A172 (cell line): ENCODE measurements at places on chromosomes 7 and 10. TPM values are rescaled to one million over a fixed set of nuclear protein-coding genes. Genes with fewer than 3 reads are reported as not detected.

INTS15 gene
- total RNA-seq = 28.3 and 30.0 TPM in 2 replicates

ACTR3C gene
- 0.88 and 2.8 TPM in 2 replicates for total RNA-seq

SHH gene
- total RNA-seq = 0.03 and 0.12 TPM in 2 replicates

GRCh38 chr7:14836006-14836405 is 66.5 kb downstream of the DGKB start:
- no peak for DNase-seq

- no peak for DNase-seq
Observed at GRCh38 chr10:34347131-34347530, 468.0 kb downstream of the PARD3 start.

- no peak for DNase-seq
Observed at GRCh38 chr7:103689255-103689654, 243.2 kb upstream of the SLC26A5 start.

DNA sequence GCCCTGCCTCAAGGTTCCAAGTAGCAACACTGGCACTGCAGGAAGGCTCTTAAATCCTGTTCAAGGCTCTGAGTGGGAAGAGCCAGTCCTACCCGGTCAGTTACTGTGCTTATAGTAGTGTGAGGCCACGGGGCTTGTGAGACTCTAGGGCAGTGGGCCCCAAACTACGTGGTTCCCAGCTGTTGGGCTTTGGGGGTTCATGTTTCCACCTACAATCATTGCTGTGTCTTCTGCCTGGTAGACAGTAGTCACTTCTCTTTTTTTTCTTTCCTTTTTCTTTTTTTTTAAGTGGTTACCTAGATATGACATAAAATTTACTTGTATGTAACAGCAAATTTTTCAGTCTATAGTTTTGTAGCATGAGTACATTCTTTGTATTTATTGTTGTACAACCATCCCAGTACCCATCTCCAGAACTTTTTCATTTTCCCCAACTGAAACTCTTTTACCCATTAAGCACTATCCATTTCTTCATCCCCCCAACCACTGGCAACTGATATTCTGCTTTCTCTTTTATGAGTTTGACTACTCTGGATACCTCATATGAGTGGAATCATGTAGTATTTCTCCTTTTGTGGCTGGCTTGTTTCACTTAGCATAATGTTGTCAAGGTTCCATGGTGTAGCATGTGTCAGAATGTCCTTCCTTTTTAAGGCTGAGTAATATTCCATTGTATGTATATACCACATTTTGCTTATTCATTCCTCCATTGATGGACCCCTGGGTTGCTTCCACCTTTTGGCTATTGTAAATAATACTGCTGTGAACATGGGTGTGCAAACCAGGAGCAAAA is 7.7 kb downstream of the UBTD1 start:
- no peak for DNase-seq

CFAP43 gene
- 0.07 and 0.31 TPM in 2 replicates for total RNA-seq

GRCh38 chr7:43756368-43757072 is 2.0 kb upstream of the BLVRA start:
- DNase-seq = peak; percentile 86

DNA sequence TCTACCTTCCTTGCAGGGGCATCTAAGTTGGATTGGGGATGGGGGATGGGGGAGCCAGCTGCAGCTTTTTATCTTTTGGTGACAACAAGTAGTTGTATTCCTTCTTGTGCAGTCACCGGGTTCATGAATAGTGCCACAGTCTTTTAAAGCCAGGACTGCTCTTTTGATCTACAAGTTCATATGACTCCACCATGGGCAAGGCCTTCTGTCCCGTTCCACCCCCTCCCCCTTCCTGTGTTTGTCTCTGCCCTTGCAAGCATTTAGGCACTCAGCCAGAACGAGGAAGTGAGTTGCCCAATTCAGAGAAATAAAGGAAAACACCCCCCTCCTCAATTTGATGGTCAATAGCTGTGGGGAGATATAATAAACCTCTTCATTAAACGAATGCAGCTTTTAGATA is 44.8 kb upstream of the EGR2 start:
- DNase-seq = no peak

- no peak for DNase-seq
Observed at GRCh38 chr10:72274730-72275350, 1.1 kb downstream of the DDIT4 start.

- no peak for DNase-seq
Observed at GRCh38 chr10:3781468-3782145, 3.4 kb downstream of the KLF6 start.

DNA sequence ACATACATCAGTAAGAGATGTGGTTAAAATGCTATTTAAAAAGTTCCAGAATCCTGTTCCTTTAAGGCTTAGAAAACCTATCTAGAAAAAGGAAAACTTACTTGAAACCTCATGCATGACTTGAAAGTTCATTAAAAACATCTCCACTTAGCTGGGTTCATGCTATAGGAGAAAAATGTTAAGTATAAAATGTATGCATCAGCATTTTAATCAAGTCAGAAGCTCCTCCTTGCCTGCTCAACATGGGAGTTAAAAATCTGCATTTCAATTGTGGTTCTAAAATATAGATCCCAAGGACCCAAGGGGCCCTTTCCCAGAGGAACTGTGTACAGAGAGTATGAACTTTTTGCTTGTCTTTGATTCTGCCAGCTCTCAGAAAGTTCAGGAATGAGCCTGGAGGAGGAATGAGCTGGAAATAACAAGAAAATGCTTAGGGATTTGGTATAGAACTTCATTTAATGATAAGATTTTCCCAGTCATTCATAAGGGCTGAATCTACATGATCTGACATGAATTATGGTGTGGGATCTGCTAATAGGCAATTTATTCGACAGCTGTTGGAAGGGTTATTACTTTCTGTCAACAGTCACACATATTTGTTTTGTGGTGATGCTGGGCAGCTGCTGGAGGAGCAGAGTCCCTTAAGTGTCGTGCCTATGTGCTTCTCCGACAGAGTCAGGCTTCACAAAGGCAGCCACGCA is 85.6 kb upstream of the MTPN start:
- DNase-seq = no peak

DNA sequence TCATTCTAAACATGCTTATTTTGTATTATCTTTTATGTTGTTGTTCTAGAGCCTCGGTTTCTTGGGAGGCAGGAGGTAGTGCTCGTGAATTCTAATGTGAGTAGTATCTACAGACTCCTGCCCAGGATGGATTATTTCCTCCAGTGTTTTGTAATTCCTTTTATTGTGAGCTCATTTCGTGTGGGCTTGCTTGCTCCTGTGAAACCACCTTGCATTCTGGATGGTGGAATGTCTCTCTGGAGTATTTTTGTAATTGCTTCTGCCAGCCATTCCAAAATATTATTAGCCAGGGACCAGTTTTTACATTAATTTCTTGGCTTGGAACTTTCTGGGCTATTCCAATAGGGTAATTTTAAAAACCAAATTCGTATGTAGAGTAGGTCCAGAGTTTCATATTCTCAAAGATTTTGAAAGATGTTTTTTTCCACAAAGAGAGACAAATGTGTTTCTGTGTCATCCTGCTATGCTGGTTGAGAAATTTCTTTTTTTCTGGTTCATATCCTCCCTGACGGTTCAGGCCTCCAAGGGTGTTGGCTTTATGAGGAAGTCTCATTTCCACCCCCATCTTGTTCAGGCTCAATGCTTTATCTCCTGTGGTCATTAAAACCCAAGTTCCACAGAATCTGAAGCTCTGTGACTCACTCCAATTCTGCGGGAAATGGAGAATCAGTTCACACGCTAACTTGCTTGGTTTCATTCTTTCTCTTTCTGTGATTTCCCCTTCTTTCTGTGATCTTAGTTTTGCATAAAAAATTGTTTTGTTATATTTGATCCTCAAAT is 41.7 kb upstream of the CALD1 start:
- DNase-seq = peak; percentile 65

GRCh38 chr10:130105724-130106123 is 4.9 kb downstream of the C10orf143 start:
- no peak for DNase-seq

DNA sequence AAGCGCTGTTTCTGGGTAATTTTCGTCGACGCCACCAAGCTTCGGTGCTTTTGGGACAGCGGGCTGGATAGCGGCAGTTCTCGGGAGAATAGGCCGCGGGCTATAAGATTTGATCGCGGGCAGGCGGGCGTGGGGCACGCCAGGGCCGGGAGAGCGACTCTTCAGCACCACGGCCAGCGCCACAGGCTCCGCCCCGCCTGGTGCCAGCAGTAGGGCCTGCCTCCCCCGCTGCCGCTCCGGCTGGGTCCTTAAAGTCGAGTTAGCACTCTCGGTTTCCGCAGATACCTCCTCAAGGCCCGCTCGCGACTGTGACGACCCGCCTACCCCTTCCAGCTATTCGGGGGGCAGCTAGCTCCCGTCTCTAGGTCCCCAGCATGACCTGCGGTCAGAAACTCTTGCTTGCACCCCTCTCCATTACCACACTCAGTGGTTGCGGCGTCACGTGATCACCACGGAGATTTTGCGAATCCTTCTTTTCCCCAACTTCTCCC is 9.4 kb downstream of the NXPH1 start:
- no peak for DNase-seq

GRCh38 chr10:12539350-12540164 is 190.2 kb downstream of the CAMK1D start:
- no peak for DNase-seq

- no peak for DNase-seq
Observed at GRCh38 chr10:26222563-26222962, 6.0 kb downstream of the GAD2 start.

DNA sequence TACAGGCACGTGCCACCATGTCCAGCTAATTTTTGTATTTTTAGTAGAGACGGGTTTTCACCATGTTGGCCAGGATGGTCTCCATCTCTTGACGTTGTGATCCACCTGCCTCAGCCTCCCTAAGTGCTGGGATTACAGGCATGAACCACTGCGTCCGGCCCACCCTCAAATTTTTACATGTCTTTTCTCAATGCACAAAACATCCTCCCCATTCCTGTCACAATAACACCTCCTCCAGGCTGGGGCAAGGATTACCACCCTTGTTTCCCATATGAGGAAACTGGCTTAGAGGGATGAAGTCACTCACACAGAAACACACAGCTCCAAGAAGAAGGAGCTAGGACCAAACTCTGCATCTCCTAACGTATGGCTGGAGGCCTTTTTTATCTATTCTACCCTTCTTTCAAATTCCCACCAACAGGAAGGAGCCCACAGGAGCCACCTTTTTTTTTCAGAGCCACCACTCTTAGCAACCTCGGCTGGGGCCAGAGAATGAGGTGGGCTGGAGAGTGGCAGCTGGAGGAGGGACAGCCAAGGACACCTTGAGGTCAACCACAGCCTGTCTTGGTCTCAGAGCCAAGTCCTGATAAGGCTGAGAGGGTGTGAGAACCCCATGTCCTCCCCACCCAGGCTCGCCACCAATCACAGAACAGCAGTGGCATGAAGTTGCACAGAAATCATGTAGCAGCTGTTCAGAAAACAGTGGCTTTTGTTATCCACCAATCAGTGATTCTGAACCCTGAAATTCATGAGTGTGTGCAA is 113.1 kb upstream of the PDLIM1 start:
- DNase-seq = no peak

SUFU gene
- 3.7 and 4.9 TPM in 2 replicates for total RNA-seq

DNA sequence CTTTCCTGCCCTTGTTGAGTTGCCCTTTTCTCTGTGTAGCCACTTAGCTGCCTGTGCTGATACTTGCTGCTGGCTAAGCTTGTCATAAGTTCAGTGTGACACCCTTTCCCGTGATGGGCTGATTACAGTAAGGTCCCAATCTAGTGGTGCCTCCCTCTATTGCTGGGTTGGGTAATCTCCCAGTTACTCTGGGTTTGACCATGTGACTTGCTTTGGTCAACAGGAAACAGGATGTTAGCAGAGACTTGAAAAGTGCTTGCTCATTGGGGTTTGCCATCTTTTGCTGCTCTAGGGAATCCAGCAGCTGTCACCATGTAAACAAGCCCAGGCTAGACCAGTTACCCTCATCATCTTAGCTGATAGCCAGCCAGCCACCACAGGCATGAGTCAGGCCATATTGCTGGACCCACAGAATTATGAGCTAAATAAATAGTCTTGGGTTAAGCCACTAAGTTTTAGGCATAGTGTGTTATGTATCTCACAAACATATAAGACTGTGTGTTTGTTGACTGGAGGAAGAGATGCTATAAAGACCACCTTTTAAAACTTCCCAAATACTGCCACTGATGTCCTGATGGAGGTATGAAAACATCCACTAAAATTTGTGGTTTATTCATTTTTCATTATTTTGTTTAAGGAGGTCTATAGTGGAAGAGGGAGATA is 4.0 kb upstream of the LEP start:
- peak; percentile 88 for DNase-seq

- no peak for DNase-seq
Observed at GRCh38 chr7:37212556-37212955, 236.1 kb downstream of the ELMO1 start.

CALML5 gene
- total RNA-seq = not detected in 2 replicates

CCL24 gene
- total RNA-seq = 6.0 TPM in 1 of 2 replicates, not detected in the other

CNTNAP2 gene
- total RNA-seq = 0.07 TPM in 1 of 2 replicates, not detected in the other

GRCh38 chr10:80964955-80965614 is 427.4 kb downstream of the SH2D4B start:
- DNase-seq = no peak

- no peak for DNase-seq
Observed at GRCh38 chr7:97293031-97293430, 175.5 kb downstream of the SDHAF3 start.

- DNase-seq = no peak
Observed at GRCh38 chr10:20091698-20092097, 275.5 kb downstream of the PLXDC2 start.

TLX1 gene
- total RNA-seq = not detected in 2 replicates

PNLIPRP3 gene
- total RNA-seq = 0.22 TPM in 1 of 2 replicates, not detected in the other

GRCh38 chr7:36591636-36592035 is 132.7 kb downstream of the AOAH start:
- DNase-seq = no peak

FZD1 gene
- total RNA-seq = 5.5 and 6.4 TPM in 2 replicates

GRCh38 chr7:50456371-50457123 is 6.4 kb upstream of the FIGNL1 start:
- DNase-seq = no peak

DNA sequence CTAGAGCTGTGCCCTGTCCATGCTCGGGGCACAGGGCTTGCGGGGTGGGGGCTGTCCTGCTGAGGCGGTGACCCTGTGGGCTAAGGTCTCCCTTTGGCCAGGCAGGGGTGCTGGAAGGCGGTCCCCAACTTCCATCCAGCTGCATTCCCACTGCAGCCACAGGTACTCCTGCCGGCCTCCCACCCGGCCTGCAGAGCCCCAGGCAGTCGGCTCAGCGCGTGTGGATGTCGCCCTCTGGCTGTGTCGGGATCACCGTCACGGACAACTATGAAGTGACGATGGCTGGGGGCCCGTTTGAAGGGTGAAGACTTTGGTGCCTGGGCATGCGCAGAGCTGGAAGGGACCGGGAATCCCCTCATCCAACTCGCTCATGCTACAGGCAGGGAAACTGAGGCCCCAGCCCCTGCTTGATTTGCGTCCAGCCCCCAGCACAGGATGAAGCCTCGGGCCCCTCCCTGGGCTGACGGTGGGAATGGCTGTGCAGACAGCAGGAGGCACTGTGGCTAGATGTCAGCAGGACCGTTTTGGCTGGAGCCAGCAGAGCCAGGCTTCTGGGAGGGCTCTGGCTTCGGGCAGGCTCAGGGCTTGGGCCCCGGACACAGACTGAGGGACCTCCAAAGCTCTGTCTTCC is 2.3 kb upstream of the TMEM184A start:
- DNase-seq = no peak

GRCh38 chr10:75276069-75276872 is 40.5 kb upstream of the COMTD1 start:
- DNase-seq = no peak

TMEM225B gene
- total RNA-seq = not detected in 2 replicates

GRCh38 chr10:35388197-35388596 is 51.9 kb downstream of the CCNY start:
- no peak for DNase-seq
